CD14-positive monocyte (primary cell): ENCODE measurements at places on chromosomes 4 and X.

- DNase-seq, result no peak
Observed at GRCh38 chr4:151202851-151203455, 74.0 kb upstream of the PRSS48 start.

GRCh38 chr4:170674176-170674575 lies 584.4 kb upstream of the AADAT start:
- DNase-seq, result no peak

- no peak for DNase-seq
Observed at GRCh38 chr4:4599481-4600275, 57.8 kb upstream of the STX18 start.

DNA sequence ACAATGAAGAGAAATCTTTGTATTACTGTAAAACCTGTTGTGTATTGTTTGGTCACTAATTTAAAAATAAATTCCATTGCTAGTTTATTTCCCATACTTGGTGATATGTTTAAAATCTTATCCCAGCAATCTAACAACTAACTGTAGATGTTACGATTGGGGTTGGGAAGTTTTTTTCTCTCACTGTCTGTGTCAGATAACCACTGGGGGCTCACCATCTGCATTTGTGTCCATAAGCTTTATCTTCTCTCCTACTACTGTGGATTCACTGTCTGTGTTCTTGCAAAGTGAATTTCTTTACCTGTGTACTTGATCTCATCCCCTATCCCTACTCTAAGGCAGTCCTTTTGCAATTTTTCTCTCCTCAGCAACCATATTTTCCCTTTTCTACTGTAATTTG lies 81.3 kb downstream of the STIM2 start:
- no peak for DNase-seq

DNA sequence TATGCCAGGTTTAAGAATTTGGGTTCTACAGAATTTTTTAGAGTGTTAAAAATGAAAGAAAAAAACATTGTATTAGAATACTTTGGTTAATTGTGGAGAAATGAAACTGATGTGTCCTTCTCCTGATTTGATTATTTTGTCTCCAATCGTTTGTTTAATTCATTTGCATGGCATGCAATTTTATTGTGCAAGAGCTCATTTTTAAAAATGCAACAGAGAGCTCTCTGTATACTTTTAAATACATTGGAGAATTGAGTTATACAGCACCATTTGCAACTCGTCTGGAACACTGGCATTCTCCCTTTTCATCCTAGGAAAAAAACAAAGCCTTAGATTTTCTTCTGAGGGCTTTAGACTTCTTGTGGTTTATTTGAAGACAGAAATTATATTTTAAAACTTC lies 689 bp downstream of the EXOC1L start:
- DNase-seq, result no peak

DNA sequence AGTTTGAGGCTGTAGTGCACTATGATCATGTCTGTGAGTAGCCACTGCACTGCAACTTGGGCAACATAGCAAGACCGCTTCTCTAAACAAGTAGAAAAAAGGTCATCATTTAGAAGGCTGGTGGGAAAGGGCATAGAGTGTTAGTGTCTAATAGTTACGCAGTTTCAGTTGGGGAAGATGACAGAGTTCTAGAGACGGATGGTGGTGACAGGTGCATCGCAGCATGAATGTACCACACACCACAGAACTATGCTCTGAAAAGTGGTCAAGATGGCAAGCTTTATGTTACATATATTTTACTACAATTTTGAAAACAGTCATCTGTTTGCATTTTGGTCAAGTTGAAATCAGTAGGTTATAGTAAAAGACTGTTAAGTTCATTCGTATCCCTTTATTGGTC lies 23.7 kb upstream of the CLDN34 start:
- DNase-seq, result no peak

DNA sequence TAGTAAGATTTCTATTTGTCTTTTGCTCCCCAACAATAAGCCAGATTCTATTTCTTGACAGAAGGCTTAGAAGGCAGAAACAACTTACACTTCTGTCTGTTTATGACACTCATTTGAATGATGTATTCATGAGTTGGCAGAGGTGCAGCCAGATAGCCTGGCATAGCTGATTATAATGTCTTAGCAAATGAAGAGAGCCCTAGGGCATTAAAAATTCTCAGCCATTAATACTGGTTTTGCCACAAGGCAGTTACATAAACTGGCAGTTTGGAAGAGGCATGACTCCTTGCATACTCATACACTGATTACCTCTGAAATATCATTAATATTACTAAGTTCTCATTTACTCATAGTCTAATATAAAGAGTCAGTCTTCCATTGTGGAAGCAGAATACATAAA lies 728.5 kb upstream of the NDST4 start:
- no peak for DNase-seq
